ENCODE measurements at places on chromosomes 16 and 17.

DNA sequence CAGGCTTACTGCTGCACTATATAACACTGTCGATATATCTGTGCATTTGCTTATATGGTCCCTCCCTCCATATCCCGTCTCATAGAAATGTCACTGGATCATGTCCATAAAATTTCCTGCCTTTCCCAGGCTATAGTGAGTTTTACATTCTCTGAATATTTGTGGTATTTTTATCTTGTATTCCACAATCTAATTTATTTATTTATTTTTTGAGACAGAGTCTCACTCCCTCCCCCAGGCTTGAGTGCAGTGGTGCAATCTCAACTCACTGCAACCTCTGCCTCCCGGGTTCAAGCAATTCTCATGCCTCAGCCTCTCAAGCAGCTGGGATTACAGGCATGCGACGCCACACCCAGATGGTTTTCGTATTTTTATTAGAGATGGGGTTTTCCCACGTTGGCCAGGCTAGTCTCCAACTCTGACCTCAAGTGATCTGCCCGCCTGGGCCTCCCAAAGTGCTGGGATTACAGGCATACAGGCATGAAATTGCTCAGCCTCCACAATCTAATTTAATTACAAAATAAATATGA lies 12.9 kb downstream of the TRIM37 start:
- peak; percentile 27 for DNase-seq

DNA sequence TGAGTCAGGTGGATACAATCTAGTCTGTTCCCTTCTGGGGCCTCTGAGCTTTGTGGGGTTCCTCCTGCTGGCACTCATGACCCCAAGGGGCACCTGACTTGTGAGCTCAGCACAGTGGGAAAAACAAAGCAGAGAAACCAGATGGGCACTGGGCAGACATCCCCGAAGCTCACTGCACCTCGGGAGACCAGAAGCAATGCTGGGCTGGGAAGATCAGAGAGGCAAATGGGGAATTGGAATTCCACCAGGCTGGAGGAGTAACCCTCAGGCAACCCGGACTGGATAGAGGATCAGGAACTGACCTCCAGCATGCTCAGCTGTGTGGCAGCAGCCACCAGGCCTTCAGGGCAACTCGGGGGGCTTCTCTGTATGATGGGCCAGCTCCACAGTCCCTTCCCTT lies 50.3 kb downstream of the ABCC12 start:
- no peak for DNase-seq

DNA sequence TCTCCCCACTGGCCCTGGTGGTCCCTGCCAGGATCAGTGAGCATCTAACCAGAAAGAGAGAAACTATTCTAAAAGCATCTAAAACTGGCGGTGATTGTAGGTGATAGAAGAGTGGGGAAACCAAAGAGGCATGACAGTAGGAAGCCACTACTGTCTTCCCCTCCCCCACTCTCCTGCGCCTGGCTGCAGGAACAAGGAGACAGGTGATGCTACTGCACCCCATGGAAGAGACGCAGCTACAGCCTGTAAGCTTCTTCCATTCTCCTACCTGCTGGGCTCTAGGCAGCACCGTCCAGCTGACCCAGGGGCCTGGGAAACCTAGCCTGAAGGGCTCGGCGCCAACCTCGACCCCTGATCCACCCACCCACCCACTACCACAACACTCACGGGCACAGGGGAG lies 32.4 kb upstream of the CSNK2A2 start:
- no peak for DNase-seq

- peak; percentile 79 for DNase-seq
These were observed 22.1 kb downstream of the COX4I1 start for GRCh38 chr16:85821390-85822135.

DNA sequence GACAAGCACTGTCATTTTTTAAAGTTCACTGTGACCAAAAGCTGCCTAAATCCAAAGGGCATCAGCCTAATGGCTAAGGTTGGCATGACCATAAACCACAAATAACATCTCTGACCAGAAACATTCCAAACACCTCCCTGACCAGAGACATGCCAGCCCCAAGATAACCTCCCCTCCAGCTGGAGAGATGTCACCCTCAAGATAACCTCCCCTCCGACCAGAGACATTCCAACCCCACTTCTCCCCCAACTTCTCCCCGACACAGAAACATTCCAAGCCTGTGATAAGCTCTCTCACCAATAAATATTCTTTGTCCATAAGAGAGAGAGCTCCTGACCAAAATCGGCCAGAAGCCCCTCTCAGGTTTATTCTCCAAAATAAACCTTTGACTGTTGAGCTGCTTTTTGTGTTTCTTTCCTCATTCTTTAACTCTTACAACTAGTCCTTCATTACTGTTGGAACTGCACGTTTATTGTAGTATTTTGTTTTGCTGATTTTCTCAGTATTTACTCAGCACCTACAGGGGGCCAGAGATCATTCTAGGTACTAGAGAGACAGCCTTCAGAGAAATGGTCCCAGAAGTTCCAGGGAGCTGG lies 325.6 kb downstream of the SLC39A11 start:
- no peak for DNase-seq

- DNase-seq, result no peak
These were observed 22.7 kb downstream of the PEMT start for GRCh38 chr17:17568772-17569195.

- no peak for DNase-seq
These were observed 3.3 kb downstream of the ORMDL3 start for GRCh38 chr17:39923836-39924690.

DNA sequence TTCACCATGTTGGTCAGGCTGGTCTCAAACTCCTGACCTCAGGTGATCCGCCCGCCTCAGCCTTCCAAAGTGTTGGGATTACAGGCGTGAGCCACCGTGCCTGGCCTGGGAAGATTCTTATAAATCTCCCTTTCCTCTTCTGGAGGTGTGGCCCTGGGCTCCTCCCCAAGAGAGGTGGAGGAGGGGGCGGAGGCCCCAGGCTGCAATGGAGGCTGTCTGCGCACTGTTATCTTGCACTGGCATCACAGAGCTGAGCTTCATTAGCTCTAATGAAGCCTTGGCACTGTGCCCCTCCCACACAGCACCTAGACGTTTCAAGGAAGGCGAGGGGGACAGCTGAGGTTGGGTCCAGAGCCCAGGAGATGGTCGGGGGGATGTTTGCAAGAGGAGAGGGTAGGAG lies 7.5 kb downstream of the ARHGAP23 start:
- no peak for DNase-seq

GRCh38 chr17:8119581-8120519 lies 1.5 kb upstream of the ALOXE3 start:
- DNase-seq, result peak; percentile 90

DNA sequence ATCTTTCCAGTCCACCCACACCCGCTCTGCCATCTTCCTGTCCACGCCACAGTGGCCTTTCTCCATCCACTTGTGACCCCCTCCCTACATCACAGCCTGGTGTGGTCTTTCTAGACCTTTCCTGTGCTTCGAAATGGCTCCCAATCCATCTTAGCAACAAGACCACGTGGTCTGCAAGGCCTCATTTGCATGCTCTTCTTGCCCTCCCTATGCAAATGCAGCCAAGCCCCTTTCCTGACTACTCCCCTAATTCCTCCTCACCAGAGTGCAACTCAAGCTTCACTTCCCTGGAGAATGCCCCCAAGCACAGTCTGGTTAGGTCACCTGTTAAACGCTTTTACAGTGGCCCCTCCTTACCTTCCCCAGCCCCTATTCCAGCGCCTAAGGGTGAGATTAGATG lies 6.1 kb downstream of the PPP1R9B start:
- DNase-seq, result no peak

DNA sequence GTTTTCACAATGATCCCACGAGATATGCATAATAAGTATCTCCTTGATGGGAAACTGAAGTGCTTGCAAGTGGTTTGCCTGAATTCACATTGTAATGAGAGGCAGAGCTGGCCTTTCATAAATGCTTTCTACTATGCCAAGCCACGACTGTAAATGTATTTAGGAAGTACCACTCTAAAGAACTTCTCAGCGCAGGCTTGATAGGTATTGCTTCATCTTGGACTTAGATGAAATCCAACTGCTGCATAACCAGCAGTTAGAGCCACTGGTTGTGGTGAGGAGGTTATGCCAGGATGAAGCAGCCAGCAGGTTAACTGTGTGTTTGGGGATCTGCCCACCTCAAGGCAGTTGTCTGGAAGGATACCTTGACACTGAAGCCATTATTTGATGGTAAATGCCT lies 26.8 kb downstream of the MARCHF10 start:
- DNase-seq, result no peak

DNA sequence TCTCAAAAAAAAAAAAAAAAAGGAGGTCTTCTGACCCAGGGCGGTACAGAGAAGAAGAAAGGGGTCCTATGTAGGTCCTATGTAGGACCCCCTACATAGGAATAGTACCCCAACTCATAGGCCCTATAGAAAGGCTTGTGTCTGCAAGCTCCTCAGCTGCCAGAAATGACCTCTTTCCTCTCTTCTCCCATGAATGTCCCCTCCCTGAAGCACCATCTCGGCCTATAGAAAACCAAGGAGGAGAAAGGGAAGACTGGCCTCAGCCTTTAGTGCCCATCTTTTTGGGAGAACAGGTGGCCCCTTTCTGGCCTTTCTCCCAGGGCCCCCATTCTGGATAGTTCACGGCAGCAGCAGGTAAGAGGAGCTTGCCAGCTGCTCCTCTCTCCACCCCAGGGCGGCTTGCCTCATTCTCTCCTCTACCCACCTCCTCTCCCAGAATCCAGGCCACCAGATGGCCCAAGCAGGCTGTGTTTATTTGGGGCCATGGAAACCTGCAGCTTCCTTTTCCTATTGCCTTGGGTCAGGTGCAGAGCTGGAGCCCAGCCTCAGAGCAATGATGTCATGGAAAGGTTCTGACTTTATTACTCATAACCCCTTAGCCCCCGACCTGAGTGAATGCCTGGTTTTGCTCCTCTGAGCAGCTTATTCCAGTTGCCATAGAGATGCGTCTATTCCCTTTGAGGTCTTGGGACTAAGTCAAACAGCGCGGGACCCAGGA lies 1.6 kb upstream of the MRPL58 start:
- peak; percentile 78 for DNase-seq

- DNase-seq, result no peak
These were observed 5.9 kb downstream of the SLC38A7 start for GRCh38 chr16:58678716-58679115.

DNA sequence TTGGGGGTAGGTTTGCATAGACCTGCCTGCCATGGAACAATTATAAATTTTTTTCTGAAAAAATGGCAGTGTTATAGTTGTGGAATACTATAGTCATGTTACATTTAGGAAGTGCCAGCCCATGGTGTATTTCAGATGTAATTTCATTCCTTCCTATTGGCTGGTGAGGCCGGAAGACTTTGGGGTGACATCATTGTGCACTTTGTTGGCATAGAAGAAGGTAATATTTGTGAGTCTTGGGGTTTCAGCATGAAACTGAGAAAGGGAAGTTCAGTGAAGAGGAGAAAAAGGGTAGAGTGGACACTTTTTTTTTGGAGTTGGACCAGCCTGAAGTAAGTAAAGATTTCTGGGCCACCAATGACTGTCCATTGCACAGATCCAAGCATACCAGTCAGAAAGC lies 16.0 kb upstream of the HEATR6 start:
- DNase-seq, result no peak

- DNase-seq, result no peak
These were observed 177.4 kb downstream of the RBFOX1 start for GRCh38 chr16:7509963-7510601.

- no peak for DNase-seq
These were observed 10.2 kb downstream of the CRYBA1 start for GRCh38 chr17:29256735-29257466.

DNA sequence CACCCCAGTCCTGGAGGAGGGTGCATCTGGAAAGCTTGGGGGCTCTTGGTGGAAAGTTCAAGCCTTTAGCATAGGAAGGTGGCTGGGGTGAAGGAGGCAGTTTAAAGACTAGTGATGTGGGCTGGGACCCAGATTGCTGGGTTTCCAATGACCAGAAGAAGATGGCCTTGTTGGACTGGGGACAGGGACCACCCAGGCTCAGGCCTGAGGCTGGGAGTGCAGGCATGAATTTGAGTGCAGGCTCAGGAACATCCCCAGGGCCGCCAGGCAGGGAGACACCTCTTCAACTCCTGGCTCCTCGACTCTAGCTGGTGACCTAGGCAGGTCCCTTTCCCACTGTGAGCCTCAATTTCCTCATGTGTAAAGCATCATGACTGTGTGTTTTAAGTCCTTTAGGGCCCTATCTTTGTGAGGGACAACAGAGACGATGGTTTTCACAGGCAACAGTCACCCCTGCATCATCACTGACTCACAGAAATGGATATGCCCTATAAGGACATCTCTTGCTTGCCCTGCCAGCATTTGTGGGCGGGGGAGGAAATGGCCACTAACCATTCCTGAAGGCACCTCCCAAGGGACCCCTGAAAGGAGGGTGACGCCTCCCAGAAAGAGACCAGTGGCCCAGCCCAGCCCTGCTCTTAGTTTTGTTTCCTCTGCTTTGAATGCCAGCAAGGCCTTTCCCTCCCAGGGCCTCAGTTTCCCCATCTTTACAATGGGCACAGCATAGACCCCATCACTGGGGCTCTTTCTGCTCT lies 11.1 kb downstream of the NLRC5 start:
- no peak for DNase-seq

GRCh38 chr16:66391726-66392670 lies 25.5 kb downstream of the CDH5 start:
- no peak for DNase-seq

- DNase-seq, result peak; percentile 98
These were observed 965 bp upstream of the PHF12 start for GRCh38 chr17:28951991-28952975.

GRCh38 chr17:34582185-34582900 lies 3.0 kb downstream of the TMEM132E start:
- no peak for DNase-seq

- no peak for DNase-seq
These were observed at the start of gene MYH11 for GRCh38 chr16:15856901-15857698. Gene MYH11, minus strand, starts transcription at chr16:15857028. Its CDS starts 18,776 bp downstream, at chr16:15838252.

GRCh38 chr17:57584050-57584551 lies 161.0 kb downstream of the CCDC182 start:
- DNase-seq, result peak; percentile 38

GRCh38 chr17:61868074-61868473 lies 4.7 kb upstream of the BRIP1 start:
- DNase-seq, result no peak

GRCh38 chr17:35142467-35142796 lies 329 bp upstream of the NLE1 start:
- DNase-seq, result no peak

GRCh38 chr16:8665529-8665928 lies 8.9 kb upstream of the ABAT start:
- no peak for DNase-seq

GRCh38 chr16:1781758-1782407 lies 488 bp downstream of the SPSB3 start:
- no peak for DNase-seq

GRCh38 chr17:5247621-5248020 lies 13.0 kb upstream of the SCIMP start:
- DNase-seq, result no peak

- no peak for DNase-seq
These were observed 13.5 kb downstream of the UBE2O start for GRCh38 chr17:76439314-76439928.

- DNase-seq, result no peak
These were observed 62.9 kb downstream of the SMPD3 start for GRCh38 chr16:68385371-68385770.

- no peak for DNase-seq
These were observed 99.0 kb downstream of the MSI2 start for GRCh38 chr17:57355090-57355859.
